ENCODE measurements at places on chromosomes 13 and 19.

GRCh38 chr13:75454497-75454896 is 27.5 kb downstream of the TBC1D4 start:
- DNase-seq = no peak

DNA sequence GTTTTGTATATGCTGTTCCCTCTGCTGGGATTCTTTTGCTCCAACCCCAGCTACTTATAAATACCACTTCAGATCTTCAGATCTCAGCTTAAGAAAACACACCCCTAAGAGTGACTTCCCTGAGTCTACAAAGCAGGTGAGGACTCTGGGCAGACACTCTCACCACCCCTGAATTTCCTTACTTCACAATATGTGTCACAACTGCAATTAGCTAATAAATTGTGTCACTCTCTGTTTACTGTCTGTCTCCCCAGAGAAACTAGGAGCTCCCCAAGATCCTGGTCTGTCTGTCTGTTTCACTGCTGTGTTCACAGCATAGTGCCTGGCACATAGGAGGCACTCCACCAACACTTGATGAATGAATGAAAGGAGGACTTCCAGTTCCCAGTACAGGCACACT is 14.4 kb downstream of the CEBPA start:
- DNase-seq = no peak

GRCh38 chr19:39489756-39490155 is 9.0 kb upstream of the DLL3 start:
- no peak for DNase-seq

DNA sequence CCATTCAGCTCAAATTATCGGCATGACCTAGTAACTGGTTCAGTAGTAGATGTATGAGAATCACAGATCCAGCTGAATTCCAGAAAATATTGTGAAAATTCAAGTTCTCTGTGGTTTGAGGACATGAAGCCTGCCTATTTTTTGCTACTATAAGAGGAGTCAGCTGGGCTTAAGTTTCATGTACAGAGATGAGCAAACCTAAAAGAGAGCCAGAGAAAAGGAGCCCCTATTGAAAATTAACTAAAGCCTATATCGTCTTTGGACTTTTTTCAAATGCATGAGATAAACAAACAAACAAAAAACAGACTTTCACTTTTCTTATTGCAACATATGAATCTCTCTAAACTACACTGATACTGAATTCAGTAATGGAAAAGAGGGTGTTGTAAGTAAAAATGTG is 106.8 kb upstream of the SPRY2 start:
- no peak for DNase-seq

- no peak for DNase-seq
These were observed 28.9 kb downstream of the AP2S1 start for GRCh38 chr19:46821512-46822409.

GRCh38 chr19:48394331-48395169 is 1.1 kb downstream of the GRIN2D start:
- DNase-seq = no peak

DNA sequence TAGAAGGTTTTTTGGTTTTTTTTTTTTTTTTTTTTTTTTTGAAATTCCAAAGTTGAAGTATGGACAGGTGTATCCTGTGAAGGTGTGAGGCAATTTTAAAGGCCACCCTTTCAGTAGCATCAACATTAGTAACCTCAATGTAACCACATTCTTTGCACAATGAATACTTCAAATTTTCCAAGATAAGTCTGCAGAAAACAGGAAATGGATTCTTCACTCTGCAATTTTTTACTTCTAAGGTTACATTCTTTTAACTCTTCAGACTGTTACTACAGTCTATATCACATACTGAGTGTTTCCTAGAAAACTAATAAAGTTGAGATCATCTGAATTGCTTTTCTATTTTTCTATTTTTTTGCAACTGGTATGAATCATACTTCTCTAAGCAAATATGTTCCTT is 569.0 kb upstream of the GPC6 start:
- DNase-seq = no peak

DNA sequence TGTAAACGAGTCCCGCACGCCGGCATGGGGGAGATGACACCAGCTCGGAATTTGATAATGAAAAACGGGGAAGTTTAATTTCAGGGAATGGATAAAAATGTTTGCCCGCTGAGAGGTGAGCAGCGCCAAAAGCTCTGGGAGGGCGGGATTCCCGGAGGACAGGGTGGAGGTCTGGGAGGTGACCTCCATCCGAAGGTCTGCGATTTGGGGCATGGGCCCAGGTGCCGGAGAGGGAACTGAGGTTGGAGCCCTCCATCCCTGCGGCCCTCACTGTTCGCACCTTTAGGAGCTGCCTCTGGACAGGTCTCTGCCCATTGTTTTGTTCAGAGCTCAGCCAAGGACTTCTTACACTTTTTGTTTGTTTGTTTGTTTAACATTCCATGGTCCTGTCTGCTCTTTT is 129.8 kb downstream of the URI1 start:
- DNase-seq = no peak

GRCh38 chr13:65600702-65601101 is 1629.4 kb downstream of the PCDH9 start:
- DNase-seq = peak; percentile 74

DNA sequence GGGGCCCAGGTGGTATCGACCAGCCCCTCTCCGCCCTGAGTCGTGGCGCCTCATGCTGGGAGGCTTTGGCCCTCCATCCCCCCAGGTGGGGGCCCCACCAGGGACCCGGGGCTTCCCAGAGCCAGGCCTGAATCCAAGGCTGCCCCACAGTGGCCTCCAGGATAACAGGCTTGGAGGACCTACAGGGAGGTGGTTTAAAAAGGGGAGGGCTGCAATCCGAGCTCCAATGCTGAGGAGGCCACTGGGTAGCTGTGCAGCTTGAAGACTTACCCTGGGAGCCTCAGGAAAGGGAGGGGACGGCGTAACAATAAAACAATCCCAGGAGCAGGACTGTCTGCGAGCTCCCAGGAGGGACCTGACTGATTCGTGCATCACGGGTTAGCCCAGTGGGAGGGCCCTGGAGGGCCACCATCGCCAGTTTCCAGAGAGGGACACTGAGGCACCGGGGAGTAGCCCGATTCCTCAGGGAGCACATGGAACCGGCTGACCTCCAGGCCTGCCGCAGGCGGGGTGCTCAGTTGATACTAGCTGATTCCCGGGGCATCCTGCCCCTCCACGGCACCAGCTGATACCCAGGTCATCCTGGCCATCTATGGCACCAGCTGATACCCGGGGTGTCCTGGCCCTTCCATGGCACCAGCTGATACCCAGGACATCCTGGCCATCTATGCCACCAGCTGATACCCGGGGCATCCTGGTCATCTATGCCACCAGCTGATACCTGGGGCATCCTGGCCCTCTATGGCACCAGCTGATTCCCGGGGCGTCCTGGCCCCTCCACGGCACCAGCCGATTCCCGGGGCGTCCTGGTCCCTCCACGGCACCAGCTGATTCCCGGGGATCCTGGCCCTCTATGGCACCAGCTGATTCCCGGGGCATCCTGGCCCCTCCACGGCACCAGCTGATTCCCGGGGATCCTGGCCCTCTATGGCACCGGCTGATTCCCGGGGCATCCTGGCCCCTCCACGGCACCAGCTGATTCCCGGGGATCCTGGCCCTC is 3.7 kb upstream of the C2CD4C start:
- no peak for DNase-seq

DNA sequence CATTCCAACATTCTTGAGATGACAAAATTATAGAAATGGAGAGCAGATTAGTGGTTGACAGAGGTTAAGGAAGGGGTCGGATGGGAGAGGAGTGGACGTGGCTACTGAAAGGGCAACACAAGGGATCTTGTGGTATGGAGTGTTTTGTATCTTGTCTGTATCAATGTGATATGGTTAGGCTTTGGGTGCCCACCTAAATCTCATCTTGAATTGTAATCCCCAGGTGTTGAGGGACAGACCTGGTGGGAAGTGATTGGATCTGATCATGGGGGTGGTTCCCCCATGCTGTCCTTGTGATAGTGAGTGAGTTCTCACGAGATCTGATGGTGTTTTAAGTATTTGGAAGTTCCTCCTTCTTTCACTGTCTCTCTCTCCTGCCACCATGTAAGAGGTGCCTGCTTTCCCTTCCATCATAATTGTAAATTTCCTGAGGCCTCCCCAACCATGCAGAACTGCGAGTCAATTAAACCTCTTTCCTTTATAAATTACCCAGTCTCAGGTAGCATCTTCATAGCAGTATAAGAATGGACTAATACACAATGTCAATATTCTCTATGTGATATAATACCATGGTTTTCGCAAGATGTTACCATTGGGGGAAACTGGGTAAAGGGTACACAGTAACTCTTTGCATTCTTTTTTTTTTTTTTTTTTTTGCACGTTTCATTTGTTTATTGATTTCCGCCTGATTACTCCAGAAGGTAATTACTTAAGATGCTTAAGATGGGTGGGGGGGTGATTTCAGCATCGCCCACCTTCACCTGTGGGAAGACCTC is 4.9 kb upstream of the IFNL4 start:
- no peak for DNase-seq

GRCh38 chr13:39417643-39418042 is 185.3 kb downstream of the LHFPL6 start:
- DNase-seq = peak; percentile 54

GRCh38 chr19:28607066-28607583 is 605.8 kb downstream of the UQCRFS1 start:
- no peak for DNase-seq

- peak; percentile 41 for DNase-seq
These were observed 977 bp downstream of the IRGQ start for GRCh38 chr19:43594710-43595604.

GRCh38 chr19:10604460-10604980 is 17.4 kb upstream of the AP1M2 start:
- peak; percentile 10 for DNase-seq

- no peak for DNase-seq
These were observed 21.1 kb downstream of the LSM14A start for GRCh38 chr19:34193439-34193838.

All from HFFc6 (cell line).